Neural progenitor cell (in vitro differentiated cells): ENCODE measurements at places on chromosomes 5 and 9. TPM values are rescaled to one million over a fixed set of nuclear protein-coding genes. Genes with fewer than 3 reads are reported as not detected.

Gene CFAP90
- total RNA-seq = 0.22 TPM in 1 of 2 replicates, not detected in the other

Gene AIF1L
- total RNA-seq = 69.0 and 95.1 TPM in 2 replicates

Gene IFNB1
- total RNA-seq = not detected in 2 replicates

Gene SLIT3
- 0.22 and 0.28 TPM in 2 replicates for total RNA-seq

Gene PCDHB8
- total RNA-seq = 0.31 TPM in 1 of 2 replicates, not detected in the other

Gene SOWAHA
- 0.03 TPM in 1 of 2 replicates, not detected in the other for total RNA-seq

Gene EFCAB9
- total RNA-seq = not detected in 2 replicates

Gene OTP
- total RNA-seq = not detected in 2 replicates

Gene LCN1
- total RNA-seq = not detected in 2 replicates
